NCI-H1105 (cell line): ENCODE measurements at places on chromosomes 1 and 21.

DNA sequence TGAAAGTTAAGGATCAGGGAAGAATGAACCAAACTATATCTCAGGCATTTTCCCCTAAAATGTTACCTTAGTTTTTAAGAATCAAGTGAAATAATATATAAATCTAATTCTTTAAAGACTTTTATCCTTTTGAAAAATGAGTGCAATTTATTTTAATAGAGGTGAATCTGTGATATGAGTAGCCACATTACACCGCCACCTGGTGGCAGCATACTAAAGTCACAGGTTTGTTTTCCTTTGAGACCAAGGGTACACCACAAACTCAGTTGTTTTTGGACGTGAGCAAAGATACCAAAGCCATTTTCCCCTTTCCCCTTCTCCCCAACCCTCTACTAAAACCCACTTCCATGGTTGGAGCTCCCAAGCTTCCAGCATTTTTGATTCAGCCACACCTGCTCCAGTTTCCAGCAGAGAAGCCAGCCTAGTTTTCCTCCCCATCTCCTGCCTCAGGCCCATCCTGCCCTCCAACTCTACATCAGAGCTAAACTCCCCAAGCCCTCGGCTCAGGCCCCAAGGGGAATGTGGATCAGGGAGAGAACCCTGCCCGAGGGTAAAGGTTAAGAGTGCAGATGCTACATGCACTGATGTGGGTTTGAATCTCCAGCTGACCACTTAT is 22.9 kb upstream of the LDLRAP1 start:
- peak; percentile 78 for DNase-seq

DNA sequence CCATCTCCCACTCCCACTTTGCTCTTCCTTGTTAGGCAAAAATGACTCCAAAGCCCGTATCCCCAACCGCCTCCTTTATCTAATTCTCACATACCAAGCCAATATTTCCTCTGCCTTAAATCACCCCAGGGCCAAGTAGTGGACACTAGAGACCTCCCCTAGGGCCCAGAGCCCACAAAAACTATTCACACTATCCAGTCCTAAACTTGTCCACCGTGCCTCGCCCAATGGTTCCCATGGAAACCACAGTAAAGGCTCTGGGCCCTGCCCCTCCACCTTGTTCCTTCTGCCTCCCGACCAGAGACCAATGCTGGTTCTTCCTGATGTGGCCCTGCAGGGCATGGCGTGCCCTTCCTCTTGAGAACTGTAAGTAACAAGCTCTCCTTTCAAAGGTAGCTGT is 11.8 kb downstream of the CFAP107 start:
- no peak for DNase-seq

- DNase-seq = no peak
Measured at GRCh38 chr1:182135946-182136345, 74.4 kb upstream of the ZNF648 start.

DNA sequence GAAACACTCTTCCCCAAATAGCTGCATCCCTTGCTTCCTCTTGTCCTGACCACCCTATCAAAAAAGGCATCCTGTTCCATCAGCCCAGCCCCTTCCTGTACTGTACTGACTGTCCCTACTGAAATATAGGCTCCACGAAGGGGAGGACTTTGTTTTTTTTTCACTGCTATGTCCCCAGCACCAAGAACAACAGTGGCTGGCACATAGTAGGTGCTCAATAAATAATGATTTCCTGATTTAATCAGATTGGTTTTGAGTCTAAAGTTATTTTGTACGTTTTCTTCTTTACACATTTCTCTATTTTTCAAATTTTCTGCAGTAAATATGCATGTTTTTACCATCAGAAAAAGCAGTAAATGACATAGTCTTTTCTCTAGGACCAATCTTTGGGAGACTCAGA is 73.9 kb downstream of the CD58 start:
- no peak for DNase-seq
